ENCODE measurements at places on chromosomes 7 and 10.

- no peak for DNase-seq
These were observed 182.8 kb upstream of the CDC14C start for GRCh38 chr7:48741545-48741944.

DNA sequence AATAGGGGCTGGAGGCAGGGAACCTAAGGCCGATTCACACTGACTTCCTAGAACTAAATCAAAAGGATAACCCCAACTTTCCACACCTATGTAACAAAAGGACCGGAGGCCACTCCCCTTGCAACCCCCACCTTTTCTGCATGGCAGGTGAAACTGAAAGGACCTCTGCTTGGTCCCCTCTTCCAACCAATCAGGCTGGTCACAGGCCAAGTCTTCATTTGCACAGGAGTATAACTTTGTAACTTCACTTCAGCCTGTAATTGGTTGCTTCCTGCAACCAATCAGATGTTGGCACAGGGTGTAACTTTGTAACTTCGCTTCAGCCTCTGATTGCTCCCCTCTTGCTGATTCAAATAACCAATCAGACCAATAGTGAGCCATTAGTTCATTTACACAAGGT is 190.0 kb downstream of the FAM107B start:
- DNase-seq, result no peak

DNA sequence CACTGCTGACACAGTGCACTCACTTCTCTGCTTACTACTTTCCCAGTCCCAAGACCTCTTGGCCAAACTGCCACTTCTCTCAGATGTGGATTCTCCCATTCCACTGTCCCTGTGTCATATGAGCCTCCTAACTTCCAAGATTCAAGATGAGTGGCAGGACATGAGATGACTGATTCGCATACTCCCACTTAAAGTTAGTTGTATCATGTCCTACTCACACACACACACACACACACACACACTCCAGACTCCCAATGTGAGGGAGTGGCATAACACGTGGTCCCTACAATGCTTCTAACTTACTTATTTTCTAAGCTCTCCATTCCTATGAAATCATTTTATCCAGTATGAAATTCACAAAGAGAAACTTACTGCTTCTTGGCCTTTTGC is 67.0 kb upstream of the CAV2 start:
- no peak for DNase-seq

DNA sequence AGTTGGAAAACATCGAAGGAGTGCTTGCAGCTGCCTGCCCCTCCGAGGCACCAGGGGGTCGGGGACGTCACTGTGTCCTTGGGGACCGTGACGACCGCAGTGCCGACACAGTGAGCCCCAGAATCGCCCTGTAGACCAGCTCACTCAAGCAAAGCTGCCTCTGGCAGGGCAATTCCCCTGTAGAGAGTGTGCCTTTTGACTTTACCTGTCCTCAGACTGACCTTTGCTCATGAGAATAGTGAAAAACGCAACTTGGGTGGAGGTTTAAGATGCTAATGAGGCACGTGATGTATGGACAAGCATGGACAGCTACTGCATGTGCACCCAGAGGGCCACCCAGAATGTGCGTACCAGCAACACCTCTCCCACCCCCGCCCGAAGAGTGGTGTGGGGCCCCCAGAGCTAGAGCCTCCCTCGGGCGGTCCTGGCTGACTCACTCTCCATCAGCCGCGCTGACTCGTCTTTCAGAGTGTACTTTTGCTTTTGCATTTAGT is 271.9 kb downstream of the ADARB2 start:
- DNase-seq, result no peak

- peak; percentile 8 for DNase-seq
These were observed 2.1 kb downstream of the FKBP6 start for GRCh38 chr7:73329861-73330581.
